Urothelium cell line (cell line): ENCODE measurements at places on chromosomes 7 and 10.

GRCh38 chr7:120052884-120053382, 220.0 kb upstream of the KCND2 start:
- no peak for DNase-seq

GRCh38 chr7:28669330-28669729, 257.0 kb downstream of the CREB5 start:
- no peak for DNase-seq

- no peak for DNase-seq
These were observed 59.4 kb downstream of the THNSL1 start for GRCh38 chr10:25075825-25076224.

DNA sequence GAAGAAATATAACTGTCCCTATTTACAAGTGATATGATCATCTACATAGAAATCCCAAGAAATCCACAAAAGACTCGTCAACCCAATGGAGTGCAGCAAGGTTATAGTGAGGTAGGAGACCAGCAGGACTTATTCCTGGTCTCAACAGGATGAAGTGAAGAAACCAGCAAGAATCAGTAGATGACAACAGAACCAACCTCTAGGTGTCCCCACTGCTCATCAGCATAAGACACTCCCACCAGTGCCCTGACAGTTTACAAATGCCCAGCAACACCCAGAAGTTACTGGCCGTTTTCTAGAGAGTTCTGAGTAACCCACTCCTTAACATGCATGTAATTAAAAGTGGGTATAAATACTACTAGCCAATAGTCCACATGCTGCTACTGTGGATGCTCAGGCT, 470.5 kb upstream of the LRRTM3 start:
- DNase-seq: no peak
